ENCODE measurements at places on chromosomes 4 and X. TPM values are rescaled to one million over a fixed set of nuclear protein-coding genes. Genes with fewer than 3 reads are reported as not detected.

Gene AREG
- 225 TPM for total RNA-seq

Gene TBC1D25
- total RNA-seq: 3.2 TPM

Gene CENPVL1
- total RNA-seq: not detected

Gene FAM133A
- not detected for total RNA-seq

Gene KIT
- not detected for total RNA-seq

Gene PCDH19
- total RNA-seq: not detected

Gene CHIC1
- 3.4 TPM for total RNA-seq

Gene KLKB1
- not detected for total RNA-seq

Gene HTN3
- not detected for total RNA-seq

Gene SSX2B
- total RNA-seq: not detected

Gene RRH
- 0.21 TPM for total RNA-seq

Gene ANXA5
- 281 TPM for total RNA-seq

Gene PPP1R2C
- total RNA-seq: not detected
